ENCODE measurements at places on chromosomes 13 and 19.

GRCh38 chr13:99422586-99423220, 78.6 kb upstream of the TM9SF2 start:
- DNase-seq = no peak

DNA sequence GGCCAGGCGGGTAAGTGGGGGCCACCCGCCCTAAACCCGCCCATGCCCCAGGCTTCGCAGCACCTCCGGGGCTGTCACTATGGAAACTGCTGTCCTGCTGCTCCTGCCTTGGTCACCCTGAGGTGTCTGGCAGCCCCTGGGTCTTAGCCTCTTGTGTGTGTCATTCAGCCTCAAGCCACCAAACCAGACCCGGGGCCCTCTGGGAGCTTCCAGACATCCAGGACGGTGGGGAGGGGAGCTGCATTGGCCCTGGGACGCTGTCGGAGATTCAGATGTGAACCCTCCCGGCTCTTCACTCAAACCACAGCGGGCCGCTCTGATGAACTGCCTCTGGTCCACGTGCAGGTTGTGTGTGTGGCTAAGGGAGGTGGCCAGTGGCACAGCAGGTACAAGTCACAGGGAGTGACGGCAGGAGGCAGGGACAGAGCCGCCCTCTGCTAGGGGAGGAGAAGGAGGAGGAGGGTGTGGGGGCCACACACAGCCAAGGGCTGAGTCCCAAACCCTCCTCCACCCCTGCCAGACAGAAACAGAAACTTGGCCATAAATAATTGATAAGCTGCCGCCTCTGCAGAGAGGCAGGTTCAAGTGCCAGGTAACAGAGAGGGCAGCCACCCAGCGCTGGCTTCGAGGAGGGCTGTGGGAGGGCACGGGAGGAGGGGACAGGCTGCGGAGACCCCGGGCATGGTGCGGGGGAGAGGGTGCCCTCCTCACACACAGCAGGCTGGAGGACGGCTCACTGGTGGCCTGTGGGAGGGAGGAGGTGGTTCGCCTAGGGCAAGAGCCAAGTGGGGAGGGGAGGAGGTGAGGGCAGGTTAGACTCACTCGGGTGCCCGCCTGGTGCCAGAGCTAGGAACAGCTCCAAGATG, 8.0 kb downstream of the NANOS3 start:
- DNase-seq = no peak

GRCh38 chr13:51739027-51739764, 64.8 kb downstream of the DHRS12 start:
- no peak for DNase-seq

DNA sequence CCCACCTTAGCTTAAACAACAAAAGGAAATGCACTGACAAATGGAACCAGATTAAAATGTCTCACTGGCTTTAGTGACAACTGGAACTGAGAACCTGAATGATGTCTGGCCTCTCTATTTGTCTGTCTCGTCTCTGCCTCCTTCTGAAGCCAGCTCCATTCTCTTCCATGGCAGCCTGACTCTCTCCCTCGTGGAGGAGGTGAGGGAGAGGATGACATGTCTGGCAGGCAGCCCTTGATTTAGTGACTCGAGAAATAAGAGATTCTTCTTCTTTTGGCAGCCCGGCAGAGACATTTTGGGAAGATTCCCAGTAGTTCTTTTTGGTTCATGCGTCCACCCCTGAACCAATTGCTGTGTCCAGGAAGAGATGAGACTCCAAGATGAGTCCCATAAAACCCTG, 131.7 kb downstream of the KLF5 start:
- DNase-seq = no peak

- DNase-seq = no peak
Observed at GRCh38 chr13:25674371-25674770, 302.6 kb downstream of the ATP8A2 start.

DNA sequence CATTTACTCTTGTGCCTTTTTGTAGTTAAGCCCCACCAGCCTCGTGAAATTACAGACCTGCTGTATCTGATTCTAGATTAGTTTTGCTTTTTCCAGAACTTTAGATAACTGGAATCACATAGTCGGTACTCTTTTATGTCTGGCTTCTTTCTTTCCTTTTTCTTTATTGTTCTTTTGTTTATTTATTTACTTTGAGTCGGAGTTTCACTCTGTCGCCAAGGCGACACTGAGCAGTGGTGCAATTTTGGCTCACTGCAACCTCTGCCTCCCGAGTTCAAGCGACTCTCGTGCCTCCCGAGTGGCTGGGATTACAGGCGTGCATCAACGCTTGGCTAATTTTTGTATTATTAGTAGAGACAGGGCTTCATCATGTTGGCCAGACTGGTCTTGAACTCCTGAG, 6.0 kb upstream of the NCCRP1 start:
- DNase-seq = no peak

DNA sequence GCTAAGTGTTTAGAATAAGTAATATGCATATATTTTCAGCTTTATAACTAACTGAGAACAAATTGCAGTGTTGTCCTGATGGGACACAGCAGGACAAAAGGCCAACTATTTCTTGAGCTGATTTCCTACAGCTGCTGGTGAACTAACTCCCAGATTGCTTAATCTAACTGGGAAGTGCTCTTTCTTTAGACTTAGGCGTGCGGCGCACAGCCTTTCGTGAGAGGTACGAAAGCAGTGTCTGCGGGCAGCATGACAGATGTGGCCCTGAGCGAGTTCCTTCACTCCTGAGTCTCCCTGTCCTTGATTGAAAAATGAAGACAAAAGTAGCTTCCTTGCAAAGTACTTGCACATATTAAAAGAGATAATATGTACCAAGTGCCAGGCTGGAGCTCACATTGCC, 47.3 kb upstream of the NPAS1 start:
- no peak for DNase-seq

GRCh38 chr19:48501494-48502349, 9.9 kb downstream of the LMTK3 start:
- DNase-seq = peak; percentile 95

GRCh38 chr13:37479916-37480315, 118.7 kb downstream of the POSTN start:
- DNase-seq = no peak

DNA sequence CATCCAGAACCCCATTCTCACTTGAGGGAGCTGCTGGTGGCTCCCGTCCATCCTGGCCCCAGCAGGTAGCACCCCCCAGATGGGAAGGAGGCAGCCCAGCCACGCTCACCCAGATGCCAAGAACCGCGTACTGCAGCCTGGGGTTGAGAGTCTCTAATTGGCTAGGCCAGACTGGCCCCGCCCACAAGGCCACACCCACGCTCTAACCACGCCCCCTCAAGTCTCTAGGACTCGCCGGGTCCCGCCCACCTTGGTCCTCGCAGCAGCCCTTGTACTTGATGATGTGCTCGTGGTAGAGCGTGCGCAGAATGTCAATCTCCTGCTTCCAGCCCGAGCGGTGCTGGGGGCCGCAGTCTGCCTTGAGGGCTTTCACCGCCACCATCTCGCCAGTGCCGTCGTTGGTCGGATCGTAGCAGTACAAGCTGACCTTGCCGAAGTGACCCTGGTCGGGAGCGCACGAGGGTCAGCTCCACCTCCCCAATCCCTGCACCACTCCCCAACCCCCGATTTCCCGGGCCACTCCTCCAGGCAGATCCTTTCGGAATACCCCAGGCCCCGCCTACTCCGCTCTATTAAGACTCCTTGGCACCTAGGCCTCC, 14.5 kb upstream of the ICAM3 start:
- no peak for DNase-seq

DNA sequence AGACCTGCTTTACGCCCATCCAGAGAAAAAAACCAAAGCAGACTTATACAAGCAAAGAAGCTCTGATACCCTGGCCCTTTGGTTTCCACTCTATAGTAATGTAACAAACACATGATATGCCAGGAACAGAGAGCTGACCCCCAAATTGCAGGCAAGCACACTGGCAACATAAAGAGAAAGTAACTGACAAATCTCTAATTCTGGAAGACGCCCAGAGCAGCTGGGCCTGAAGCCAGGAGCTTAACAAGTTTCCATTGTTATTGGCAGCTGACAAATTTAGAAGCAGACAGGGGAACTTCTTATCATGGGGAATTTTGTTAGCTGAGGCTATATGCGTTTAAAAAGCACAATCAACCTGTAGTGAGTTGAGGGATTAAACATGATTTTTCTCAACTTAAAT, 158.0 kb downstream of the DLEU7 start:
- DNase-seq = peak; percentile 75

GRCh38 chr19:48636859-48637448, at the start of gene DBP:
Gene DBP (minus strand): TSS chr19:48637379. CDS start chr19:48636994, 385 bp downstream.
- DNase-seq = peak; percentile 55

DNA sequence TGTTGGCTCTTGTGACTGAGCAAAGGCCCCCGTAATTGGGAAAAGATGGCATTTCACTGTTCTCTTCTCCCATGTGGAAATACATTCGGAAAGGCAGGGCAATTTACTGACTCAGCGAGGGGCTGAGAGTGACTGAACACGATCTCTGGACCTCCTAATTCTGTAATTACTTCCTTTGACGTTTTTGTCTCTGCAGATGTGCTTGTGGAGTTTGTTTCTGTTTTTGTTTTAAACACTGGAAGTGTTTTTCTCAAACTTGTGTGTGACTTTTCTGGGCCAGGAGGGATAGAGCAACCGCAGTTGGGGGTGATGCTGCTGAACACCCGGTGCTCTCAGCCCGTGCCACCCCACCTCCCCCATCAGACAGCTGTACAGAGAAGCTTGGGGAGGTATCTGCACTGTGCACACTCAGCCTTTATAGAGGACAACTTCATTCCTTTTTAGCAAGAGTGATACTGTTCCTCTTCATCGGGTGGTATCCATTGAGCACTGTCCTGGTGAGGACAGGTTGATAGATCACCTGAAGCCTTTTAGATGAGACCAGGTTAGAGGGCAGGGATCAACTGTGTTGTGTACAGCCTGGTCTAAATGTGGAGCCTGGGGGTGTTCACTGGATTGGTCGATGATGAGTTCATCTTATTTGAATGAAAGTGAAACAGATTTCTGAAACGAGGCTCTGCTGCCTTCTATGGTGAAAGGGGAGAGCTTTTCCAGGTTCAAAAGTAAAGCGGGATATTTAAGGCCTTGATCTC, 117.4 kb downstream of the ESD start:
- no peak for DNase-seq

DNA sequence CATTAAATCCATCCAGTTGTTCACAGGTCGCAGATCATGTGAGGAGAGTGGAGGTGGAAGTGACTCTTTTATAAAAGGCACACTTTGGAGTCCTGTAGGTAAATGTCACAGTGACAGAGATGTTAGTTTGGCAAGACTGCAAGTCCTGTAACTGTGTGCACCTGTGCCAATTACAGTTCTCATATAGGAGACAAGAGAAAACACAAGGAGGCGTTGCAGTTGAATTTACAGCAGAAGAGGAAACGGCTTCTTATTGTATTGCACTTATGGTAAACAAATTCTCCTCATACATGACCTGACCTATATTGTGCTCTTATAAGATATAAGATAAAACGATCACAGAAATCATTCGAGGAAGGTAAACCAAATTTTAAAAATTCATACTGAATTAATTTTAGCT, 732.8 kb upstream of the SLC10A2 start:
- DNase-seq = peak; percentile 39

DNA sequence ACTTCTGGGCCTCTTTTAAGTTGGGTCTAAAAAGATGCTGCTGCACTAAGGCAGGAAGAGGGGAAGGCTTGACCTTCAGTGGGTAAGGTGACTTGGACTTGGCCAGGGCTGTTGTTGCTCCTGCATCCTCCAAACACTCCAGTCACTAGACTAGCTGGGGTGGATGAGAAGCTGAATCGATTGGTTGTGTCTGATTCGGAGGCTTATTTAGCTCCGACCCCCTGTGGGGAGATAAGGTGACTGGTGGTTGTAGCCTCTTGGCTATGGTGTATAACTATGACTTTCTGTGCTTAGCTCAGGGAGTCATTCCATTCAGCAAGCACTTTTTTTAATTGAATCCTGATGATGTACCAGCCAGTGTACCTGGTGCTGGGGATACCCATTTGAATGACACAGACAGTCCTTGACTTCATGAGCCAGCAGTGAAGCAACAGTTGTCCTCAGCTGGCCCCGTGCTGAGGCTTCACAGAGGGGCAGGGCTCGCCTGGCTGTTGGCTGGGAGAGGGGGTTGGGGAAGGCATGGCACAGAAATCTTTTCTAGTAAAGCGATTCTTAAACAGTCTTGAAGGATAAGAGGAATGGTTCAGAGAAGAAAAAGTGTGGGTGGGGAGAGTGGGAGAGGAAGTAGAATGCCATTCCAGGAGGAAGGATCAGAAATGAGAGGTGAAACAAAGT, 9.9 kb downstream of the PCDH8 start:
- no peak for DNase-seq

Data from NCI-H345 (cell line).